LoVo (cell line): ENCODE measurements at places on chromosomes 1 and 21.
A peak's percentile ranks its signal among the peaks of the same experiment; 100 is the strongest.

- no peak for DNase-seq
These were observed 64.9 kb upstream of the KRTAP19-8 start for GRCh38 chr21:31103163-31103562.

GRCh38 chr21:46142582-46143473 lies 12.6 kb downstream of the FTCD start:
- DNase-seq = no peak

- no peak for DNase-seq
These were observed 6.0 kb downstream of the TENT5B start for GRCh38 chr1:27006683-27007082.

- no peak for DNase-seq
These were observed 174.6 kb downstream of the PLA2G4A start for GRCh38 chr1:187003353-187003752.

DNA sequence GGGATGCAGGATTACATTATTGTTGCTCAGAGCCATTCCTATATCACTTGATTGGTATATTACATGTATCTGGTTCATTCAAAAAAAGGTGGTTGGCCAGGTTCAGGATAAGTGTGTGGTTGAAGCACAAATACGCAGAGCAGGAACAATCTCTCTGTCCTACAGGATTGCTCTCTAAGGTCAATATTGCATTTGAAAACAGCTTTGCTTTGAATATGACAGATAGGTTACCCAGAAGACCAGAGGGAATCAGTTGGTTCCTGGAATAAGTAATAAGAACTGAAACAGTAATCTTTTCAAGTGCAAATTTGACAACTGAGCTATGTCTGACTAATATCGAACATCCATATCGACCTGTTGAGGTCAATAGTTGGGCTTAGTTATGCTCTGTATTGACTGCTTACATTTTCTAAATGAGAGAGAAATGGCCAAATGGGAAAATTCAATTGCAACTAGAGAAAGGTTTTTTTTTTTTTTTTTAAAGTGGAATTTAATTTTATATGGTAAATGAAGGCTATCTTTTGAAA lies 176.8 kb downstream of the ATP6V1G3 start:
- no peak for DNase-seq

DNA sequence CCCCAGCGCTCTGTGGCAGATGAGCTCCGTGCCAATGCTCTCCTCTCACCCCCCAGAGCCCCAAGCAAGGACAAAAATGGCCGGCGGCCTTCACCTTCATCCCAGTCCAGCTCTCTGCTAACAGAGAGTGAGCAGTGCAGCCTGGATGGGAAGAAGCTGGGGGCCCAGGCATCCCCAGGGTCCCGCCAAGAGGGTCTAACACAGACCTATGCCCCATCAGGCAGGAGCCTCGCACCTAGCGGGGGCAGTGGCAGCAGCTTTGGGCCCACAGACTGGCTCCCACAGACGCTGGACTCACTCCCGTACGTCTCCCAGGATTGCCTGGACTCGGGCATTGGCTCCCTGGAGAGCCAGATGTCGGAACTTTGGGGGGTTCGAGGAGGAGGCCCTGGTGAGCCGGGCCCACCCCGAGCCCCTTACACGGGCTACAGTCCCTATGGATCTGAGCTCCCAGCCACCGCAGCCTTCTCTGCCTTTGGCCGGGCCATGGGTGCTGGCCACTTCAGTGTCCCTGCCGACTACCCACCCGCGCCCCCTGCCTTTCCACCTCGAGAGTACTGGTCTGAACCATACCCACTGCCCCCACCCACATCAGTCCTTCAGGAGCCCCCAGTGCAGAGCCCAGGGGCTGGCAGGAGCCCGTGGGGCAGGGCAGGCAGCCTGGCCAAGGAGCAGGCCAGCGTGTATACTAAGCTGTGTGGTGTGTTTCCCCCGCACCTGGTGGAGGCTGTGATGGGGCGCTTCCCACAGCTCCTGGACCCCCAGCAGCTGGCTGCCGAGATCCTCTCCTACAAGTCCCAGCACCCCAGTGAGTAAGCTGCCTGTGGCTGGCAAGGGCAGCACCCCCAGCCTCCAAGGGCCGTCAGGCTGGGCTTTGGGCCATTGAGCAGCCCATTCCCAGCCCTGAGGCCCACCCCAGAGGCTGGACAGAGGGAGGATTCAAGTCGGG lies 8.7 kb downstream of the ZC3H12A start:
- no peak for DNase-seq

- no peak for DNase-seq
These were observed 28.0 kb upstream of the SMIM12 start for GRCh38 chr1:34887593-34887992.

DNA sequence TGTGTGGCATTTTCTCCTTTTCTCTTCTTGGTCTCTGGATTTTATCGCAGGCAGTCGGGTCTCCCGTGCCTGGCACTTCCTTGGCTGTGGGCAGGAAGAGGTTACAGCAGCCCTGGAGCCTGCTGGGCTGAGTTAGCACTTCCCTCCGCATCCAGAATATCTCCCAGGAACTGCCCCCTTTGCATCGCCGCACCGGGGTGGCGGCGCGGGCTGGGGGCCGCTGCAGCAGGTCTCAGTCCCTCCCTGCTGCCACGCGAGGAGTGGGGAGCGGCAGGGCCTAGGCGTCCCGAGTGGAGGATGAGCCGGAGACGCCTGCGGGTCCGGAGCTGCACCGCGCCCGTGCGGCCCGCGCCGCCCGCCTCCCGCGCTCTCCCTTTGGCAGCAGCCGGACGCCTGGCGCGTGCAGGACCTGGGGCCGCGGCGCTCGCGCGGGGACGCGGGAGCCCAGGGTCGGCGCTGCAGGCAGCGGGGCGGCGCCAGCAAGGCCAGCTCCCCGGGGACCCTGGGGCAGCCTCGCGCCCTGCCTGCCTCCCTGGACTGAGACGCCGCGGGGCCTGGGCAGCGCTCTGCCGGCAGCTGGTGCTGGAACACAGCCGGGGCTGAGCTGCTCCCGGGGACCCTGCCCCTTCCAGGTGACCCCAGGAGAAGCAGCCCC lies 192.8 kb downstream of the PRDM2 start:
- no peak for DNase-seq

GRCh38 chr1:246703581-246703980 lies 20.6 kb upstream of the SCCPDH start:
- DNase-seq = no peak

DNA sequence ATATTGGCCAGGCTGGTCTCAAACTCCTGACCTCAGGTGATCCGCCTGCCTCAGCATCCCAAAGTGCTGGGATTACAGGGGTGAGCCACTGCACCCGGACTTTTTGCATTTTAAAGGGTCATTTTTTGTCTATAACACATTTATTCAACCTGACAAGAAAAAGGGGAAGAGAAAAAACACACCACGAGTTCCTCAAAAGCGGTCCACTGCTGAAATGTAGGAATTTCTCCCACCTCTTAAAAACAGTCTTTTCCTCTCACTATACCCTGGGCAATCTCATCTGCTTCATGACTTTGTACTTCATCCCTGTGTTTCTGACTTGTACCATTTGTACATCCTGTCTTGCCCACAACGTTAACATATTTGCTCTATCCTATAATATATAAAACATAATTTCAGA lies 413.3 kb upstream of the PTBP2 start:
- no peak for DNase-seq

DNA sequence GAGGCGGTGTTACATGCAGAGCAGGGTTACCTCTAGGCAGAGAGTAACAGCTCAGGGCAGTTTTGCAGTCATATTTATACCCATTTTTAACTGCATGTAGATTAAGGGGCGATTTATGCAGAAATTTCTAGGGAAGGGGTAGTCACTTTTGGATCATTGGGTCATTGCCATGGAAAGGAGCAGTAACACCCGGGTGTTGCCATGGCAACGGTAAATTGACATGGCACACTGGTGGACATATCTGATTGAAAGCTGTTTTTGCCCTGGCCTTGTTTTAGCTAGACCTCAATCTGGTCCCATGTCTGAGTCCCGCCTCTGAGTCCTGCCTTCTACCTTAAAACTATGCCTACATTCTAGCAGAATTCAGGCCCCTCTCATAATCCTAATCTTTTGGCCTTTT lies 11.8 kb upstream of the USP1 start:
- no peak for DNase-seq

DNA sequence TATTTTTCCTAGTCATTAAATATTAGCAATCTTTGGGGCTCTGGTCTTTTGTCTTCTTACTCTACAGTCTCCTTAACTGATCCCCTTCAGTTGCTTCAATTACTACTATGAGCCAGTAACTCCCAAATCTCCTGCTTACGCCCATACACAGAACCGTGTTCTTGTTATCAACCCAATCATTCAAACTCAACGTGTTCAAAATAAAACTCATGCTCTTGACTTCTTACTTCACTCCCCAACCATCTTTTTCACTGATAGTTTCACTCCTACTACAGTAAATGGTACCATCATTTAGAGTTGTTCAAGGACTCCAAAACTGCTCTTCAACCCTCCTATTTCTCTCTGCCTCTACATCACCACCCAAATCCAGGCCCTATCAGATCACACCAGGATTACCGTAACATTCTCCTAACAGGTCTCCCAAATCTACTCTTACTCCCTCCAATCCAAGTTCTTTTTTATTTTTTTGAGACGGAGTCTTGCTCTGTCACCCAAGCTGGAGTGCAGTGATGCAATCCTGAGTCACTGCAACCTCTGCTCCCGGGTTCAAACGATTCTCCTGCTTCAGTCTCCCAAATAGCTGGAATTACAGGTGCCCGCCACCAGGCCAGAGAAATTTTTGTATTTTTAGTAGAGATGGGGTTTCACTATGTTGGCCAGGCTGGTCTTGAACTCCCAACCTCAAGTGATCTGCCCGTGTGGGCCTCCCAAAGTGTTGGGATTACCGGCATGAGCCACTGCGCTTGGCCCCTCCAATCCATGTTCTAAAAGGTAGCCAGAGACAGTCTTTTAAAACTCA lies 3.0 kb downstream of the YARS1 start:
- no peak for DNase-seq

GRCh38 chr1:92538048-92538412 lies 51.3 kb upstream of the GFI1 start:
- DNase-seq = no peak

GRCh38 chr21:26842974-26843932 lies 2.0 kb downstream of the ADAMTS1 start:
- peak; percentile 57 for DNase-seq

GRCh38 chr1:226404904-226405222 lies 3.0 kb downstream of the PARP1 start:
- DNase-seq = no peak

DNA sequence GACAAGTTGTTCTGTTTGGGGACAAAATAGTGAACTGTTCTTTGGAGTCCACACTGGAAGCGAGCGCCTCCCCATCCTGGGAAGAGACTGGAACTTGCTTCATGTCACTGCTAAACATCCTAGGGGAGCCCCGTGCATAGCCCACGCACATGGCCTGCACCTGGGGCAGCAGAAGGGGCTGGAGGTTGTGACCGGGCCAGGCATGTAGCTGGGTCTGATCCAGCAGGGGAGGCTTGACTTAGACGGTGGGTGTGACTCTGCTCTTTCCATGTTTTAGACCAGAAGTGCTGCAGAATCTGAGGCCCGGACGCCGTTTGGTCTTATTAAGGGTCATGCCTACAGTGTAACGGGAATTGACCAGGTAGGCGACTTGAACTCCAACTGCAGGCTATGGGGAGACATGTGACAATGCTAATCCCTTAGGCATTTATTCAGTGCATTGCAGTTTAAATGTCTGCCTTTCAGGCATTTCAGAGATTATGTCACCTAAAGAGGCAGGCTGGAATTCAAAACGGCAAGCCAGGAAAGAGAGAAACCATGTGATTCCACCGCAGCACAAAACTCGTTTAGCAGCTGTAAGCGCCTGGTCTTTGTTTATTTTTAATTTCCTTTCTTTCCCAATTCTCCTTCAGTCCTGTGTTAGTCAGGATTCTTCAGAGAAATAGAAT lies 21.8 kb downstream of the CAPN9 start:
- no peak for DNase-seq

DNA sequence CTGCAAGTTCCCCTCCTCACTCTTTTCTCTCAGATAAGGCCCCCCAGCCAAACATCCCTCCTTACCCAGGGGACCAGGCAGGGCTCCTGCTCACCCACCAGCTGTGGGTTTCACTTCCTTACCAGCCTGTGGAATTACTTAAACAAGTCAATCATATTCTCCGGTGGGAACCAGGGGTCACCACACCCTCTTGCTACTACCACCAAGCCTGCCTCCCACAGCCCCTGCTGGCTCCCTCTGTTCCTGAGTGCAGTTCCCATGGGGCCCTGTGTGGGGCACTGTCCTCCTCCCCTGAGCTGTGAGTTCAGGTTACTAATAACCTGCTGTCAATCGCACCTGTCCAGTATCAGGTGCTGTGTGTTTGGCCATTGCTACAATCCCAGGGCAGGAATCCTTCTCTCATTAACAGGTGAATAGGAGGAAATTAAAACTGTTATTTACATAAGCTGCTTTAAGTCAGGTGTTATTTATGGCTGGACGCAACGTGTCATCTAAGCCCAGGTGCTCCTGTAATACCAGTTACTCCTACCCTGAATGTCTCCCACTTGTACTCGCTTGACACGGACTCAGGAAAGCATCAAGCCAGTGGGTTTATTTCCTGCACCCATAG lies 53.1 kb upstream of the LBR start:
- DNase-seq = peak; percentile 34

DNA sequence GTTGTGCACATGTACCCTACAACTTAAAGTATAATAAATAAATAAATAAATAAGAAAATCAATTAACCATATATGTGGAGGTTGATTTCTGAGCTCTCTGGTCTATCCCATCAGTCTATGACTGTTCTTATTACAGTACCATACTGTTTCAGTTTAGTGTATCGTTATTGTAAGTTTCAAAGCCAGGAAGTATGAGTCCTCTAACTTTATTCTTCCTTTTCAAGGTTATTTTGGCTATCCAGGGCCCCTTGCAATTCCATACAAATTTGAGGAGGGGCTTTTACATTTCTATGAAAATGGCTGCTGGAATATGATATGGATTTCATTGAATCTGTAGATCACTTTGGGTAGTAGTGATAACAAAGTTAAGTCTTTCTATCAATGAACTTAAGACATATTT lies 96.9 kb upstream of the BCL9 start:
- DNase-seq = no peak

GRCh38 chr1:232413674-232414073 lies 216.3 kb downstream of the SIPA1L2 start:
- DNase-seq = no peak

DNA sequence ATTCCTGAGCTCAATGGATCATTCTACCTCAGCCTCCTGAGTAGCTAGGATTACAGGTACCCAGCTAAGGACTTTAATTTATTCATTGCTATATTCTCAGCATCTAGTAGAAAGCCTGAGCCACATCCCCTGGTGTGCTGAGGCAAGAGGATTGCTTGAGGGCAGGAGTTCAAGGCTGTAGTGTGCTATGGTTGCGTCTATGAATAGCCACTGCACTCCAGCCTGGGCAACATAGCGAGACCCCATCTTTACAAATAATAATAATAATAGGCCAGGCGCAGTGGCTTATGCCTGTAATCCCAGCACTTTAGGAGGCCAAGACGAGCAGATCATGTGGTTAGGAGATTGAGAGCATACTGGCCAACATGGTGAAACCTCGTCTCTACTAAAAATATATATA lies 3.3 kb upstream of the RPS6KA1 start:
- DNase-seq = no peak
